Effector memory CD4-positive, alpha-beta T cell (primary cell): ENCODE measurements at places on chromosomes 4 and X.

DNA sequence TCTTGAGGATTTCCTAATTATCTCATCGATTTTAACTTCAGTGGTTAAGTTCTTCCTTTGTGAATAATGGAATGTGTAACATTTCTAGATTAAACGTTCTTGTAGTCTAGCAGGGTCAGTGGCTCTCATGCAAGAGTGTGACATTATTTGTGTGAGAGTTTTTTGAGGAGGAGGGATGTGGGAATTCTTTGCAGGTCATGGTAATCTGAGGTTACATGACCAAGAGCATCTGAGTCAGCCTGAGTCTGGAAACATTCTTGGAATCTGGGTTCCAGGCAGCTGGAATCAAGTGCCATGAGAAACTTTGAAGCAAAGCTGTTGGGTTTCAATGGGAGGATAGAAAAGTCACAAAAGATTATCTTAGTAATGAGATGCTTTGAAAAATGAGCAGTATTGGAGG is 49.5 kb downstream of the GK start:
- DNase-seq = no peak

GRCh38 chrX:47242321-47242720 is 9.5 kb downstream of the USP11 start:
- no peak for DNase-seq

GRCh38 chrX:21959362-21960051 is 19.0 kb downstream of the SMS start:
- no peak for DNase-seq

GRCh38 chrX:129531132-129531531 is 7.8 kb upstream of the SMARCA1 start:
- DNase-seq = no peak

GRCh38 chrX:148872161-148872535 is 371.7 kb downstream of the AFF2 start:
- DNase-seq = no peak
